Cardiac septum (tissue), 1 donor: ENCODE measurements at places on chromosomes 16 and 17. TPM values are rescaled to one million over a fixed set of nuclear protein-coding genes. Genes with fewer than 3 reads are reported as not detected.

GRCh38 chr16:85162478-85163277 is 50.4 kb upstream of the CIBAR2 start:
- no peak for DNase-seq

GRCh38 chr16:84607061-84607460 is 10.8 kb downstream of the COTL1 start:
- DNase-seq = no peak

DNA sequence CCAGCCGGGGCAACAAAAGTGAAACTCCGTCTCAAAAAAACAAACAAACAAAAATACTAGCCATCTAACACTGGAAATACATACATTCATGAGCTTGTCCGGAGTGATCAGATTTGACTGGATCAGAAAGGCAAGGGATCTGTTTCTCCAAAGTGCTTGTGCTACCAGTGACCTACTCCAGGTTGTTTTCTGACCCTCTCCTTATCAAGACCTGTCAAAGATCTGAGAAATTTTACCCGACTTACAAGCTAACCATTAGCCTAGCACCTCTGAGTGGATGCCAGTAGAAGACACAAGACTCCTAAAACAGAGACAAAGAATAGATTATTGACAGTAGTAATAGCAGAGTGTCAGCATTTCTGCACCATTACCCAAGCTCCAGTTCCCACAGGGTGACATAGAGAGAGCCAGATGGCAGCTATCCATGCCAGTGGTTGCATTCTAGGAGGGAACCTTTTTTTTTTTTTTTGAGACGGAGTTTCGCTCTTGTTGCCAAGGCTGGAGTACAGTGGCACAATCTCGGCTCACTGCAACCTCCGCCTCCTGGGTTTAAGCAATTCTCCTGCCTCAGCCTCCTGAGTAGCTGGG is 9.8 kb downstream of the ASPA start:
- DNase-seq = no peak

DNA sequence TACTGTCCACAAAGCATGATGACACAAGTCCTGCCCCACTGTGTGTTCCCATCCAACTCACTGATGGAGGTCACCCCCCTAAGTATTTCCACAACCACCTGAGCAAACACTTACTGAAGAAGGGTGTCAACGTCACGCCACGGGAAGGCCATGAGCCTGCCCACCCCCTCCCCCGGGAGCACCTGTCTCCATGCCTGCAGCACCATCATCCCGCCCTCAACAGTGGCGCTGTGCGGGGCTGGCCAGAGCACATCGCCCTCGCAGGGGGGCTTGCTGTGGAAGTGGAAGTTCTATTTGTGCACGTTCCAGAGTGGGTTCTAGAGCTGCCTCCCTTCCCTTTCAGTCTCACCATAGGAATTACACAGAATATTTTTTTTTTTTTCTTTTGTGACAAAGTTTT is 4.3 kb upstream of the MBTPS1 start:
- no peak for DNase-seq

GRCh38 chr17:8913879-8914278 is 46.4 kb upstream of the PIK3R6 start:
- DNase-seq = no peak

- peak; percentile 78 for DNase-seq
These were observed 499 bp downstream of the PIP4K2B start for GRCh38 chr17:38798614-38799500.

GRCh38 chr17:82845163-82845807 is 5.5 kb upstream of the ZNF750 start:
- peak; percentile 83 for DNase-seq

DNA sequence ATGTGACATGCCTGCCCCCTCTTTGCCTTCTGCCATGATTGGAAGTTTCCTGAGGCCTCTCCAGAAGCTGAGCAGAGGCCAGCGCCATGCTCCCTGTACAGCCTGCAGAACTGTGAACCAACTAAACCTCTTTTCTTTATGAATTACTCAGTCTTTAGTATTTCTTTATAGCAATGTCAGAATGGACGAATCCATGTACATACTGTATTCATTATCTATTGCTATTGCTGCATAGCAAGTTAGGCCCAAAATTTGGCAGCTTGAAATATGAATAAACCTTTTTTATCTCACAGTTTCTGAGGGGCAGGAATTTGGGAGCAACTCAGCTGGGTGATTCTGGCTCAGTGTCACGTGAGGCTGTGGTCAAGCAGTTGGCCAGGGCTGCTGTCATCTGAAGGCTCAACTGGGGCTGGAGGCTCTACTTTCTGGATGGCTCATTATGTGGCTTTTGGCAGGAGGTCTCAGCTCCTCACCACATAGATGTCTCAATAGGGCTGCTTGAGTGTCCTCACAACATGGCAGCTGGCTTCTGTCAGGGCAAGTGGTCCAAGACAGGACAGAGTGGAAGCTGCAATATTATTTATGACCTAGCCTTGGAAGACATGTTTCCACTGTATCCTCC is 40.0 kb downstream of the SOCS1 start:
- no peak for DNase-seq

- DNase-seq = no peak
These were observed 66.4 kb upstream of the PLCG2 start for GRCh38 chr16:81712681-81713080.

GRCh38 chr16:85567101-85567866 is 45.8 kb upstream of the GSE1 start:
- no peak for DNase-seq

DNA sequence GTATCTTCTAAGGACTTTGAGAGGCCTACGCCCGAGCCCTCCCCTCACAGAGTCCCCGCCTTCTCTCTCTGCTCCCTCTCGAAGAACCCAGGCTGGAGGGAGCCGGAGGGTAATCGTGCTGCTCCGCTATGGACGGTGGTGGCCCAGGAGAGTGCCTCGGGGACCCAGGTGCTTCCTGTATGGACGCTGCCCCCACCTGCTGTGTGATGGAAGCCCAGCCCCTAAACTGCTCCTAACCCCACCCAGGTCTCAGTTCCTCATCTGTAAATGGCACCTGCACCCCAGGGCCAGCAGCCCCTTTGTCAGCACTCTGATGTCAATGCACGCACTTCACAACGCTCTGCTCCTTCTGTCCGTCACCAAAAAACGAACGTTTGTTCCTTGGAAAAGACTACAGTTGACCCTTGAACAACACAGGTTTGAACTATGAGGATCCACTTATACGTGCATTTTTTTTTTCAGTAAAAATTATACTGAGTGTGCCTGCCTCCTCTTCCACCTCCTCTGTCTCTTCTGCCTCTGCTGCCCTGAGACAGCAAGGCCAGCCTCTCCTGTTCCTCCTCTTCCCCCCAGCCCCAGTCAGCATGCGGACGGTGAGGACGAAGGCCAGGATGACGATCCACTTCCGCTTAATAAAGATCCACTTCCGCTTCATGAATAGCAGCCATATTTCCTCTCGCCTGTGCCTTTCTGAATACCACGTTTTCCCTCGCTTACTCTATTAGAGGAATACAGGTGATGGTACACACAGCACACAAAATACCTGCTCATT is 118.3 kb downstream of the BANP start:
- DNase-seq = no peak

GRCh38 chr16:58411736-58412614 is 19.7 kb downstream of the GINS3 start:
- DNase-seq = no peak

GRCh38 chr17:28747801-28748750 is 4.3 kb downstream of the TRAF4 start:
- DNase-seq = no peak

DNA sequence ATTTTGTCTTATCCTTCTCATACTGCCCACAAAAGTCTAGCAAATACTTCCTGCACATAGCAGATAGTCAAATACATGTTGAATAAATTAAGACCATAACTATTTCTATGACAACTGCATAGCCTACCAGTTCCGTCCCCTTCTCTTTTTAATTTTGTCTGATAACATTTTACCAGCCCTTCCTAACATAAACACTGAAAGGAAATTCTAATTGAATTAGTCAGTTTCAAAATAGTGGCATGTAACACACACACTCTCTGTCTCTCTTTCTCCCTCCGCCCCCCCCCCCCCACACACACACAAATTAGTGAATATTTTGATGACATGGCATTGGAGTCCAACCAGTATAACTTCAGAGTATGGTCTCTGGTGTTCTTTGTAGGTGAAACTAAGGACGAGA is 41.8 kb downstream of the TNRC6C start:
- DNase-seq = no peak

GRCh38 chr16:296276-296675 is 13.3 kb downstream of the PDIA2 start:
- DNase-seq = no peak

GRCh38 chr16:13331918-13332317 is 430.5 kb downstream of the SHISA9 start:
- DNase-seq = no peak

DNA sequence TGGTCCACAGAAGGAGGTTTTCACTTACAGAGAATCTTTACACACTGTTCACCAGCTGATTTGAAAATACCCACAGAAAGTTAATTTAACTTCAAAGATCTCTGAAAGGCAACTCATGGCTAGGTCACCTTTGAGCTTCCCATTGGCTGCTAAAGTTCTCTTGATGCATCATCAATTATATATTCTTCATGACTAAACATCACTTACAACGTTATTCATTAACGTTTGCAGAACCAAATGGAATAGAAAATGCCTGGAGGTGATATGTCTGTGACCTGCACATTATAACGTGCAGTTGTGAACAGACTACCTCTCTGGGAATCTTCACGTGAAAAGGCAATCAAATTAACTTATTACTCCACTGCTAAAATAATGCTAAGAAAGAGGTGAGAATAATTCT is 238.5 kb downstream of the ZFHX3 start:
- no peak for DNase-seq

DNA sequence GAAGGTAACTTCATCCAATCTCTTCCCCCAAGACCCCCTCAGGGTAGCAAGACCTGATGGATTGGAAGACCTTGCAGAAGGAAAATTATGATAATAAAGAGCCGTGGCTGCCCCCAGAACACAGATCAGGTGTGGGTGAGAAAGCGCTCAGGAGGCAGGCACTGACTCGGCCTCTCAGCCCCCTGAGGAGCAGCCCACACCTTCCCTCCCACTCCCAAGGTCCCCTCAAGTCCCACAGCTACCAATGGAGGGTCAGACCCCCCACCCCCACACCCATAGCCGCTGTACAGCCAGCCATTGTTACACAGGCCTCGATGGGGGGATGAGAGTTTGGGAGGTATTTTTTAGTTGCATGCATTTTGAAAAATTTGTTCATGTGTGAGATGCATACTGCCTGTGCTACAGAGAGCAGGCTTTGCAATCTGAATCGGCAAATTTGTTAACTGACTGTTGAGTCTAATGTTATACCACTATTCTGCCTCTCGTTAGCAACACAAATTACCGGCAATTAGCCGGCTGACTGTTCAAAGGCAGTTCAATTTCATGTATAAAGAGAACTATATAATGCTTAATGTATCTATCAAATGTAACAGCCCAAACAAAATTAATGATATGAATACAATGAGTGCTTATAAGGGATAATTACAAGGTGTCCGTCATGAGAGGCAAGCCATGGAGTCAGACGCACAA is 211.7 kb downstream of the C16orf78 start:
- DNase-seq = peak; percentile 53

DNA sequence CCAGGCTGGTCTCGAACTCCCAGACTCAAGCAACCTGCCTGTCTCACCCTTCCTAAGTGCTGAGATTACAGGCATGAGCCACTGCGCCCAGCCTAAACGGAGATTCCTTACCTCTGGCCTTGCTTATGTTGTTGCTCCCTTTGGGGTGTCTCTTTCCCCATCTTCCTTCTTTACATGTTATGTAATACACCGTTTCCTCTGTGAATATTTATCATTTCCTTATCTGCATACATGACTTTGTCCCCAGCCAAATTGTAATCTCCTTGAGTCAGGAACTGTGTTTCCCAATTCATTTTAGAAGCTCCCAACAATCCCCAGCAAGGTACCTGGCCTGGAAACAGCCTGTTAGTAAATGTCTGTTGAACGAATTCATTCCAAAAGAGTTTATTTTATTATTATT is 15.7 kb downstream of the COPZ2 start:
- no peak for DNase-seq

GRCh38 chr17:45146890-45147580 is 1.2 kb upstream of the HEXIM1 start:
- peak; percentile 75 for DNase-seq

DNA sequence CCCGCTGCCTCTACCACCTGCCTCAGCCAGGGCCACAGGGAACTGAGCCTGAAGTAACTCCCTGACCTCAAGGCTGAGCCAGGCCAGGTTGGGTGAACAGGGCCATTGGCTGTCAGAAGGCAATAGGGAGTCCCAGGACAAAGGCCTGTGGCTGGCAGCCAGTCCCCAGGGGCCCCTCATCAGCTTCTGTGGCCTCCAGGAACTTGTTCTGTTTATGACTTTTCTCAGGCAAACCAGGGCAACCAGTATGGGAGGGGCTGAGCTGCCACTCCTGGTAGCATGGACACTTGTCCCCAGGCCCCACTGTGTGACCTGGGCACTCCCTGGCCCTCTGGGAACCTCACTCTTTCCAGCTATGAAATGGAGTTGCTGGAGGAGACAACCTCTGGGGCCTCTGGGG is 40.1 kb downstream of the CPNE2 start:
- DNase-seq = no peak

DNA sequence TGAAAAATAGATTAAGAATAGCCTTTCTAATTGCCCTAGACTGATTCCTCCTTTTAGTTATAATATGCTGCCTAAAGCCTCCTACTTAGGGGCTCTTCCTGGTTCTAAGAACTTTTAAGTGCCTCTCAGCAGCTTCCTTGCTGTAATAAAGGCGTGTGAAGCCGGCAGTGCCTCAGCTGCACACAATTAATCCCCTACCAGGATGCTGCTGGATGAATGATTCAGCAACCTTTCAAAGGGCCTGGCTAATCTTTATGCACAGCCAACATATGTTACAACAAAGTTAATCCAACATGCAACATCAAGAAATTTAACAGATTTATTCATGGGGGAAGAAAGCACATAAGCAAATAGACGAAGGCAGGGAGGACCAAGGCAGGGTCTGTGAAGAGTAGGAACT is 145.2 kb downstream of the PMP22 start:
- DNase-seq = no peak

- DNase-seq = no peak
These were observed 17.9 kb upstream of the TRPV3 start for GRCh38 chr17:3575511-3575910.

Gene DOC2B
- 6.4 TPM for total RNA-seq

Gene CASKIN1
- total RNA-seq = 1.2 TPM

Gene SLFN14
- total RNA-seq = 0.08 TPM

Gene HGS
- total RNA-seq = 56.2 TPM

Gene TMEM100
- 5.2 TPM for total RNA-seq

Gene LGALS9C
- total RNA-seq = not detected

Gene CDC27
- 81.2 TPM for total RNA-seq

Gene GPRC5C
- total RNA-seq = 31.7 TPM

Gene PIK3R5
- 2.0 TPM for total RNA-seq

Gene DNAJC7
- 77.4 TPM for total RNA-seq

Gene SOX8
- total RNA-seq = 1.8 TPM

Gene STH
- not detected for total RNA-seq
